ENCODE measurements at places on chromosomes 3 and 15.

DNA sequence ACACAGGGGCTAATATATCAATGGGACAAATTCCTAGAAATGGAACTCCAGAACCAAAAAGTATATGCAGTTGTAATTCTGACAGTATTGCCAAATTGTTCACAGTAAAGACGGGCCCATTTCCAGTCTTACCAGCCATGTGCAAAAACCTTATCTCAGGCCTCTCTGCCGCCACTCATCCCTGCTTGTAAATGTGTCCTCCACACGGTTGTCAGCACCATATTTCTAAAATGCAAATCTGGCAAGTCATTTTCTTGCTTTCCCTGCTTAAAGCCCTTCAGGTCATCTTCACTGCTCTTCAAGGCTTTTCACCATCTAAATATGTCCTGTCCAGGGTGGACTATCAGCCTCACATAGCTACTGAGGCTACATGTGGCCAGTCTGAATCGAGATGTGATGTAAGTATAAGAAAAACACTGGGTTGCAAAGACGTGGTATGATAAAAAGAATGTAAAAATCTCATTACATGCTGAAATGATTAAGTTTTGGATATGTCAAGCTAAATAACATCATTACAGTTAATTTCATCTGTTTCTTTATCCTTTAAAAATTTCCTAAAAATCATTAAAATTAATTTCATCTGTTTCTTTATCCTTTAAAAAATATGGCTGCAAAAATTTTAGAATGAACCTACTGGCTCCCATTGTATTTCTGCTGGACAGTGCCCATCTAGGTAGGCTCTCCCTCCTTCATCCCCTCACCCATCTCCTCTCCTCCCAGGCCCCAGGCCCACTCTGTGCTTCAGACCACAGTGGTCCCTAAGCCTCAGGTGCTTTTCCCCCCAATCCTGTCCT is 980 bp downstream of the PARP9 start:
- no peak for ATAC-seq
- H3K27ac ChIP-seq: peak overlapping the region; percentile 97
- no peaks in the 10 kb centered on the region for H3K27me3 ChIP-seq
- peak overlapping the region; percentile 95 for H3K4me3 ChIP-seq
- H3K36me3 ChIP-seq: peaks cover 41% of the 10 kb centered on the region
- H3K4me1 ChIP-seq: peaks cover 33% of the 10 kb centered on the region

- no peaks in the 10 kb centered on the region for H3K27me3 ChIP-seq
- no peaks in the 10 kb centered on the region for H3K36me3 ChIP-seq
- no peaks in the 10 kb centered on the region for H3K4me1 ChIP-seq
- H3K27ac ChIP-seq: no peak overlapping the region
Measured at GRCh38 chr15:26644948-26645347, 127.9 kb downstream of the GABRB3 start.

GRCh38 chr3:85342915-85343314 is 384.1 kb downstream of the CADM2 start:
- H3K4me1 ChIP-seq: no peaks in the 10 kb centered on the region
- no peak overlapping the region for H3K4me3 ChIP-seq
- no peak for ATAC-seq
- H3K27ac ChIP-seq: no peak overlapping the region
- H3K36me3 ChIP-seq: no peaks in the 10 kb centered on the region

DNA sequence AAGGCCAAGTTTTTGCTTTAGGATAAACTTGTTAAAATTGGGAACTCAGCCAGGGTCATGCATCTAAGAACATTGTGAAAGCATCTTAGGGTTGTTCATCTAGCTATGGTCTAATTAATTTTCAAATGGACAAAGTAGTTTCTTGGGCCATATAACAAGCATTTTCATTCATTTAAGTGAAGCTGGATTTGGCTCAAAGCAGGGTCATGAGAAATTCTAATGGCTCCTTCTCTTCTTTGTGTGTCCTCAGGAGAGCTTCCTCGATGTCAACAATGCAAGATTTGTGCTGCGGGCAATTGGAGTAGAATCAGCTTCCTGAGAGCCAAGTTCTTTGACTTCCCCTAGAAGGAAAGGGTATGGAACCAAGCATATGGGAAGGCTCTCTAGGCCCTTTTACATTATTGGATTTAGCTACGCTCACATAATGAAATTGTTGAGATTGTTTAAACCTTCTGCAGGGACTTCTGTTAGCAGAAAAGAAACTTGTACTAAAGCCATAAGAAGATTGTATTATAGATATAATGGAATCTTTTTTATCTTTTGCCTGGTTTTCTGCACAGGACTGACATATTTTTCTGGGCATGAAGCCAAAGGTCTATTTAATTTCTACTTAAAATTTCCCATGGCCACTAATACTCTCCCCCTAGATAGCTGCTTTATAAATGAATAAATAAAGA is 1.8 kb upstream of the SAMMSON start:
- no peak for ATAC-seq
- H3K27me3 ChIP-seq: no peaks in the 10 kb centered on the region
- H3K36me3 ChIP-seq: no peaks in the 10 kb centered on the region
- H3K27ac ChIP-seq: no peak overlapping the region
- H3K4me3 ChIP-seq: no peak overlapping the region

GRCh38 chr3:172624999-172625398 is 85.9 kb downstream of the NCEH1 start:
- no peak overlapping the region for H3K27ac ChIP-seq
- no peaks in the 10 kb centered on the region for H3K36me3 ChIP-seq

GRCh38 chr3:56855856-56856512 is 54.2 kb upstream of the ARHGEF3 start:
- peak; percentile 70 for ATAC-seq
- H3K4me3 ChIP-seq: peak overlapping the region; percentile 62
- H3K4me1 ChIP-seq: peaks cover 37% of the 10 kb centered on the region
- H3K27me3 ChIP-seq: no peaks in the 10 kb centered on the region

DNA sequence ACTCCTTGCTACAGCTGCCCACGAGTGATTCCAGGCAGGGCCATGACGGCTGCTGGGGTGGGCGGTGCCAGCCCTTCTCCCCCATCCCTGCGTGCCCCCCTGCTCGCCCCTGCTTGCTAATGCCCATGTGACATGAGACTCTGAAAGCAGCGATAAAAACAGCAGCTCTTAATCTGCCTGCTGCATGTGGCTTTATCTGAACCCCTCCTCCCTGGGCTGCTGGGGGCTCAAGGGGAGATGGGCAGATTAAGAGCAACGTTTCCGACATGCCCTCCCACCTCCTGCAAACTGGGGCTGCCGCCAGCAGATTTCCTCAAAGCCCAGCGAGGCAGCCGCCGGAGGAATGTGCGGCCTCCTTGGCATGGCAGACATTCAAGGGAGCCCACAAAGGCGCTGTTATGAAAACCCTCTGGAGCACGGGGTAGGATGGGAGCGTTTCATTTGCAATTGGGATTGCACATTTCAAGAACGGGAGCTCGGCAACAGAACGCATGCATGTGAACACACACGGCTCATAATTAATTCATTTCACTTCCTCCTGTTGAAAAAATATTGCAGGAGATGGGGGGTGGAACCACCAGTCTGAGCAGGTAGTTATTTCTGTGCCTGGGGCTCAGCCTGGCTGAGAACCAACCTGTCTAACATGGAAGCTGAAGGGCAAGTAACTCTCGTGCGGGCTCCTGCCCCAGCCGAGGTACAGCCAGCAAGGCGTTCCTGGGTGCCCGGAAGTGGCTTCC is 504.2 kb upstream of the PROK2 start:
- peaks cover 4% of the 10 kb centered on the region for H3K4me1 ChIP-seq
- no peaks in the 10 kb centered on the region for H3K36me3 ChIP-seq
- ATAC-seq: no peak
- no peak overlapping the region for H3K27ac ChIP-seq

DNA sequence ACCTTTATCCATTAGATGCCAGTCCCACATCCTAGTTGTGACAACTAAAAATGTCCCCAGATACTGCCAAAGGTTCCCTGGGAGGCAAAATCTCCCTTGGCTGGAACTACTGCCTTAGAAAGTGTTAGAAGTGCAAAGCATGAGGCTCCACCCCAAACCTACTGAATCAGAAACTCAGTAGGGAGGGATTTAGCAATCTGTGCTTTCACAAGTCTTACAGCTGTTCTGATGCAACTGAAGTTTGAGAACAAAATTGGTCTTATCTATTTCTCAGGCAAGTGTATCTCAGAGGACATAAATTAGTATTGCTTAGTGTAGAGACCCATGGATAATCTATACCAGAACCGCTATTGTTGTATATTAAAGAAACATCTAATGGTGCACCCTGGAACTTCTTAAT is 70.2 kb downstream of the CLDN1 start:
- H3K4me1 ChIP-seq: no peaks in the 10 kb centered on the region
- H3K36me3 ChIP-seq: no peaks in the 10 kb centered on the region
- H3K27ac ChIP-seq: no peak overlapping the region
- ATAC-seq: no peak
- peaks cover 10% of the 10 kb centered on the region for H3K27me3 ChIP-seq

- H3K27ac ChIP-seq: no peak overlapping the region
- no peaks in the 10 kb centered on the region for H3K4me1 ChIP-seq
- H3K27me3 ChIP-seq: peaks cover 9% of the 10 kb centered on the region
Measured at GRCh38 chr15:62445244-62445643, 280.2 kb upstream of the C2CD4B start.

DNA sequence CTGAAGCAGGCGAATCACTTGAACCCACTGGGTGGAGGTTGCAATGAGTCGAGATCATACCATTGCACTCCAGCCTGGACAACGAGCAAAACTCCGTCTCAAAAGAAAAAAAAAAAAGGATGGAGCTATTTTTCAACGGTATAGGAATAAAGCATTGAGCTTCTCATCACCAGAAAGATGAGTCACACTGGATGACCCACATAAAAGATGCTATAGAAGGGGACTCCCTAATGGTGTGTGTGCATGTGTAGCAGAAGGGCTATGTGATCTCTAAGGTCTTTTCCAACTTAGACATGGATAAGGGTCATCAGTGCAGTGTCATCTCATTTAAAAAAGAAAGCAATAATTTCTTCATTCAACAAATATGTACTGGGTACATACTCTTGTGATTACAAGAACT is 476.0 kb downstream of the MFSD1 start:
- no peaks in the 10 kb centered on the region for H3K27me3 ChIP-seq
- no peaks in the 10 kb centered on the region for H3K4me1 ChIP-seq
- no peak for ATAC-seq
- H3K36me3 ChIP-seq: no peaks in the 10 kb centered on the region
- H3K27ac ChIP-seq: no peak overlapping the region
- no peak overlapping the region for H3K4me3 ChIP-seq

DNA sequence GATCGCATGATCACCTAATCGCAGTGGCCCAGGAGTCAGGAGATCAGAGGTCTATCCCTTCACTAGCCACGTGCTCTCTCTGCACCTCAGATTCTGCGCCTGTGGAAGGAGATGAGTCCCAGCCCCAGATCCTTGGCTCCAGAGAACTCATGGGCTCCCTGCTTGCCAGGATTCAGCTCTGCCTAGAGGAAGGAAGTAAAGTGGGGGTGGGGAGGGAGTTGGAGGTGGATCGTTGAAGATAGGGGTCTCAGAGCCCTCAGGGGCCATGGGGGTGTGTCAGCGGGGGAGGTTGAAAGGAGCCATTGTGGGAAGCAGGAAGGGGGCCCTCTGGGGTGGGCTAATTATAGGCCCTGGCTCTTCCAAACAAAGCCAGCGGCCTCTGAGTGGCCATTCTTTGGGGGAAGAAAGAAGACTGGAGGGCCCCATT is 11.3 kb upstream of the STRA6 start:
- H3K4me3 ChIP-seq: no peak overlapping the region
- no peak overlapping the region for H3K27ac ChIP-seq
- no peak for ATAC-seq
- no peaks in the 10 kb centered on the region for H3K36me3 ChIP-seq
- peaks cover 20% of the 10 kb centered on the region for H3K27me3 ChIP-seq
- no peaks in the 10 kb centered on the region for H3K4me1 ChIP-seq

GRCh38 chr3:65561617-65562016 is 477.1 kb downstream of the MAGI1 start:
- no peak overlapping the region for H3K4me3 ChIP-seq
- H3K36me3 ChIP-seq: no peaks in the 10 kb centered on the region
- ATAC-seq: no peak
- no peaks in the 10 kb centered on the region for H3K4me1 ChIP-seq

GRCh38 chr15:72112116-72112515 is 5.8 kb downstream of the MYO9A start:
- H3K4me1 ChIP-seq: peaks cover 21% of the 10 kb centered on the region

DNA sequence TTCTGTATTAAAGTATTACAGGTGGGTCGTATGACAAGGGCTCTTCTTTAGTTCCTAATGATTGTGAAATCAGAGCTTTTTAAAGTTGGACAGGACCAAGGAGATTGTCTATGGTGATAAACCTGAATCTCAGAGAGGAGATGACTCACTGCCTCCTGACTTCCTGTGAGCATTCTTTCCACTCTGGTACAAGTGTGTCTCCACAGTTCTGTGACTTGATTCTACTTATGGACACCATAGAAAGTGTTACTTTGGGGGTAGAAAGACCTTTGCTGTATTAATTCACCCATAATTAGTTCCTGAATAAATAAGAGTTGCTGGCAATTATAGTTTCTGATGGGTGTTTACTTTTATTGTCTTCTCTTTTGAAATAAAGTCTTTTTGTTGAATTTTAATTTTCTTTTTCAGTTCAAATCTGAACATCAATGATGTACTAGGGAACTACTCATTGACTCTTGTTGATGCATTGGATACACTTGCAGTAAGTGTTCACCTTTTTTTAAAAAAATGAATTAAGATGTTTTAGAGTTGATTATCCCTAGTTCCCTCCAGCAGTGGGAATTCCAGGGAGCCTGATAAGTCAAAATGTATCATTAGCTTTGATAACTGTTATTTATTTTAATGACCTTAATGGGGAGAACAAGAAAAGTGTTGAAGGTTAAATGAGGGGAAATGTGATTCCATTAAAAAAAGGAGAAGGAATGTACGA is 7.4 kb downstream of the EDEM1 start:
- H3K4me1 ChIP-seq: peaks cover 70% of the 10 kb centered on the region
- peaks cover 97% of the 10 kb centered on the region for H3K36me3 ChIP-seq
- peak overlapping the region; percentile 80 for H3K4me3 ChIP-seq

DNA sequence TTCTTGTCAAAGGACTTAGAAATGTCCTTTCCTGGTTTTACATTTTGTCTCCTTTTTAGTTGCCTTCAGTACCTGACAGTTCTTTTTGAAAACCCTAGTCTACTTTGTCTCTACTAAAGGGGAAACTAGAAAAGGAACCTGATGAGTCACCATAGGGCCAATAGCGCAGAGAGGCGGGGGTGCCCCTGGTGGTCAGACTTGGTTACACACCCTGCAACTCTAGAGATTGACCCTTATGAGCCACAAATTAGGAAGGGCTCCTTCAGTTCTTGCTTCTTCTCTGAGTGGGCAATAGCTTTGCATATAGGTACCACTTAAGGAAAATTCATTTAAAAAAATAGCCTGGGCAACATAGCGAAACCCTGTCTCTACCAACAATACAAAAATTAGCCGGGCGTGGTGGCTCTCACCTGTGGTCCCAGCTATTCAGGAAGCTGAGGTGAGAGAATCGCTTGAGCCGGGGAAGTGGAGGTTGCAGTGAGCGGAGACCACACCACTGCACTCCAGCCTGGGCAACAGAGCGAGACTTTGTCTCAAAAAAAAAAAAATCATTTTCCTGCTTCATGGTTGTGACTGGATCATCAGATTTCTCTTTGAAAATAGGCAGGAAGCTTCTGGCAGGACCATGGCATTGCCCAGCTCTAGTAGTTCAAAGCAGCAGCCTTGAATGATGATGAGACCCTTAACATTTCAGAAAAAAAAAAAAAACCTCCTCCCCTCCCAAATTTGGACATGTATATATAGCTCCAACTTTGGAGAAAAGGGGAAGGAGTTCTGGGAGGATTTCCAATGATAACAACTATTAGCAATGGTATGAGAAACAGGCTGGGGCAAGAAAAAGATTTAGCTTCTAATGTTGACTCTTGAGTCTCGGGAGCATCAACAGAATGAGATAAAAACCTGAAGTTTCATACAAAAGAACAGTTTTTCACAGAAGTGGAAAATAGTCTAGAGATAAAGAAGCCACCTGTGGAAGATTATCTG is 45.2 kb upstream of the RASA2 start:
- H3K4me3 ChIP-seq: peak overlapping the region; percentile 61
- peak; percentile 95 for ATAC-seq
- peak overlapping the region; percentile 92 for H3K27ac ChIP-seq
- no peaks in the 10 kb centered on the region for H3K27me3 ChIP-seq
